Esophagus muscularis mucosa (tissue), 4 donors: ENCODE measurements at places on chromosomes 6 and 20.
A peak's percentile ranks its signal among the peaks of the same experiment; 100 is the strongest.

DNA sequence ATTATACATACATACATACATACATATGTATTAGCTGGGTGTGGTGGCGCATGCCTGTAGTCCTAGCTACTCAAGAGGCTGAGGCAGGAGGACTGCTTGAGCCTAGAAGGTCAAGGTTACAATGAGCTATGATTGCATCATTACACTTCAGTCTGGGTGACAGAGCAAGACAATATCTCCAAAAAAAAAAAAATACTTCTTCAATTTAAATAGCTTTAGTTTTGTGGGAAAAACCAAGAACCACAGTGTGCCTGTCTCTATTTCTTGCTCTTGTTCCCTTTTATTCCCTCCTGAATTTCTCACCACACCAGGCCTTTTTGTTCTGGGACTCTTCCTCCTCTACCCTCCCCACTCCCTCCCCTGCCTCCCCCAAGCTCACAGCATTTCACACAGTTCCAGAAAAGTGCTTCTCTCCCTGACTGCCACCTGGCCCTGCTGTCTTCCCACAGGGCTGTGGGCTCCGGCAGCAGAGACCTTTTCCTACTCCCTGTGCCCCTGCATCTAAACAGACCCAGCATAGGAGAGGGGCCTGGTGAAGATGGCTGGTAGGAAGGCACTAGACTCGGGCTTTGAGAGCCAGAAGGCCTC is 1.3 kb downstream of the C20orf203 start:
- no peak for DNase-seq
- H3K27me3 ChIP-seq: no peaks in the 10 kb centered on the region
- no peak overlapping the region for H3K4me3 ChIP-seq
- no peaks in the 10 kb centered on the region for H3K36me3 ChIP-seq
- no peaks in the 10 kb centered on the region for H3K4me1 ChIP-seq

DNA sequence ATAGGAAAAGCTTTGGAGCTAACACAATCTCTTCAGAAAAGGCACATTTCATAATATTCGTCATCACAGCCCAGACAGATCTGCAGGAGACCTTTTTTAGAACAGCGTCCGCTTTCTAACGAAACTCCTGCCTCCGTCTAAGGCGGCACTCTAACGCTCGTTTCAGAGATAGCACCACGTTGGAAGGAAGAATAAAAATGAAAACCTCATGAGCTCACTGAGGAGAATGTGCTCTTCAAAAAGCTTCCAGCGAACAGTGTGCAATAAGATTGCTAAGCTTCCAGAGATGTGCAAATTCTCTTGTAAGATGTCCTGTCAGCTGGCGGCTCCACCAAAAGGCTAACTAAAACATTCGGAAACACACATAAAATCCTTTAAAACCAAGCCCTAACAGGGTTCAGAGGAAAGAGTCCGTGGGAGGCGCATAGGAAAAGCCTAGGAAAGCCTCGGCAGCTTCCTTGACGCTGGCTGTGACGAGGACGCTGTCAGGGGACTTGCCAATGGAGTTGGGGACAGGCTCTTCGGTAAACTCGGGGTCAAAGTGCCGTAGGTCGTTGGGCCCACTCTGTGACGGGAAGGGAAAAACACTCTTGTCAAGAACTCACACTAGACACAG is 117.6 kb upstream of the SLC2A12 start:
- peaks cover 14% of the 10 kb centered on the region for H3K36me3 ChIP-seq
- no peak overlapping the region for H3K27ac ChIP-seq
- H3K4me3 ChIP-seq: peak overlapping the region; percentile 66
- DNase-seq: no peak
- H3K27me3 ChIP-seq: no peaks in the 10 kb centered on the region

GRCh38 chr20:40640667-40641066 is 48.4 kb downstream of the MAFB start:
- peaks cover under 1% of the 10 kb centered on the region for H3K27me3 ChIP-seq
- no peaks in the 10 kb centered on the region for H3K36me3 ChIP-seq
- no peak for DNase-seq
- no peaks in the 10 kb centered on the region for H3K4me1 ChIP-seq

DNA sequence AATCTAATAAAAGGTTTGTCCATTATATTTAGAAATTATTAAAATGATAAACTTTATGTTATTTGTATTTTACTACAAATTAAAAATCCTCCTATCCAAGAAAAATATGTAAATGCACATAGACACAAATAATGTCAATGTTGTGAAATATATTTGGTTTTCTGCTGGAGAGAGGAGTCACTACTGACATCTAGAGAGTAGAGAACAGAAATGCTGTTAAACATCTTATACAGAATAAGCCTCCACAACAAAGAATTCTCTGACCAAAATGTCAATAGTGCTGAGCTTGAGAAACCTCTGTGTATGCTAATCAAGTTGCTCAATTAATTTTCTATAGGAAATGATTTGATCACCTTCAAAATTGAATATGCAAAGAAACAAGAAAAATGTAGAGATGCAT is 12.4 kb downstream of the HTR1B start:
- H3K27me3 ChIP-seq: no peaks in the 10 kb centered on the region
- H3K27ac ChIP-seq: no peak overlapping the region
- H3K36me3 ChIP-seq: no peaks in the 10 kb centered on the region
- no peak for DNase-seq
- H3K4me3 ChIP-seq: no peak overlapping the region
- H3K4me1 ChIP-seq: peaks cover 7% of the 10 kb centered on the region

- H3K4me3 ChIP-seq: peak within 1 kb of the TSS; percentile 93
- no peaks in the 10 kb centered on the region for H3K27me3 ChIP-seq
- DNase-seq: no peak
- H3K27ac ChIP-seq: peak within 1 kb of the TSS; percentile 96
- H3K4me1 ChIP-seq: peaks cover 78% of the 10 kb centered on the region
- no peaks in the 10 kb centered on the region for H3K36me3 ChIP-seq
Measured at GRCh38 chr6:17281100-17281496, at the start of gene RBM24. RBM24 (plus strand) TSS chr6:17281361; CDS start chr6:17281582, 221 bp downstream.

DNA sequence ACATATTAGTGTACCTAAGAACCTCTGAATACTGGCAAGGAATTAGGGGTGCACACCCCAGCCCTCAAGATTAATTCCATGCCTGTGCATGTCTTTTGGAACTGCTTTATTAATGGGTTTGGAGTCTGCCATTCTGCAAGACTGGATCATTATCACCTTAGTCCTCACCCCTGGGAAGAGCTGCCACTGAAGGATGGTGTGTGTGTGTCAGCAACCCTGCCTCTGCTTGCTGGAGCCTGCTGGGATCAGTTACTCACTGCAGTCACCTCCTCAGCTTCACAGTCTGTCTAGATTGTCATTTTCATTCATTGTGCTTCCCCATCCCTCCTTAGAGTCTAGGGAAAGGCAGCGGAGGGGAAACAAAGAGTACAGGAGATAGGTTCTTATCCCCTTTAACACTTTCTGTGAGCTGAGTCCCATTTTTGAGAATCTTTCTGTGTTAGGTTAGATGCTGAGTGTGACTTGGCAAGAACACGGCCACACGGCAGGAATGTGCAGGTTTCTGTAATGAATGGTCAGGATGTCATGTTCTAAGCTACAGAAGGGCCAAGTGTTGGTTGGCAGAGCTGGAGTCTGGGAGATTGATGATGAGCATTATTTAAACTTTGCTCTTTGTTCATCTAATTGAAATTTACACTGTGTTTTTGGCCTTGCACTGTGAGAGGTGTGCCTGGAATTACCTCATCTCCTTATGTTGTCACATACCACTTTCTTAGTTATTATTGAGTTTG is 21.1 kb downstream of the GHRH start:
- peaks cover 60% of the 10 kb centered on the region for H3K4me1 ChIP-seq
- no peaks in the 10 kb centered on the region for H3K27me3 ChIP-seq
- DNase-seq: no peak
- H3K27ac ChIP-seq: peak overlapping the region; percentile 55
- H3K4me3 ChIP-seq: no peak overlapping the region
- H3K36me3 ChIP-seq: peaks cover 34% of the 10 kb centered on the region

- H3K4me1 ChIP-seq: peaks cover 19% of the 10 kb centered on the region
- peaks cover 100% of the 10 kb centered on the region for H3K36me3 ChIP-seq
- no peak overlapping the region for H3K4me3 ChIP-seq
- H3K27me3 ChIP-seq: no peaks in the 10 kb centered on the region
- DNase-seq: no peak
Measured at GRCh38 chr20:35714127-35714526, 14.9 kb downstream of the ROMO1 start.

DNA sequence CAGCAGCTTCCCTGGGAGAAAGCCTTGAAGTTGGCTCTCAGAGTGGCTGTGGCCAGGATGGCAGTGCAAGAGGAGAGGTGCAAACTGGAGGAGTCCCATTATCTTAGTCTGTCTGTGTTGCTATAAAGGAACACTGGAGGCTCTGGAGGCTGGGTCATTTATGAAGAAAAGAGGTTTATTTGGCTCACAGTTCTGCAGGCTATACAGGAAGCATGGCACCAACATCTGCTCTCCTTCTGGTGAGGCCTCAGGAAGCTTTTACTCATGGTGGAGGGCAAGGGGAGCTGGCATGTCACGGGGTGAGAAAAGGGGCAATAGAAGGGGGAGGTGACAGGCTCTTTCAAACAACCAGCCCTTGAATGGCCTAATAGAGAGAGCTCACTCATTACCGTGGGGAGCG is 47.1 kb downstream of the PSMG4 start:
- H3K4me1 ChIP-seq: no peaks in the 10 kb centered on the region
- no peak for DNase-seq
- H3K27me3 ChIP-seq: no peaks in the 10 kb centered on the region
- no peaks in the 10 kb centered on the region for H3K36me3 ChIP-seq
- no peak overlapping the region for H3K27ac ChIP-seq

- H3K27me3 ChIP-seq: no peaks in the 10 kb centered on the region
- no peak overlapping the region for H3K27ac ChIP-seq
- no peaks in the 10 kb centered on the region for H3K36me3 ChIP-seq
- H3K4me1 ChIP-seq: no peaks in the 10 kb centered on the region
- H3K4me3 ChIP-seq: no peak overlapping the region
- no peak for DNase-seq
Measured at GRCh38 chr20:13302647-13303450, 81.8 kb downstream of the ISM1 start.

DNA sequence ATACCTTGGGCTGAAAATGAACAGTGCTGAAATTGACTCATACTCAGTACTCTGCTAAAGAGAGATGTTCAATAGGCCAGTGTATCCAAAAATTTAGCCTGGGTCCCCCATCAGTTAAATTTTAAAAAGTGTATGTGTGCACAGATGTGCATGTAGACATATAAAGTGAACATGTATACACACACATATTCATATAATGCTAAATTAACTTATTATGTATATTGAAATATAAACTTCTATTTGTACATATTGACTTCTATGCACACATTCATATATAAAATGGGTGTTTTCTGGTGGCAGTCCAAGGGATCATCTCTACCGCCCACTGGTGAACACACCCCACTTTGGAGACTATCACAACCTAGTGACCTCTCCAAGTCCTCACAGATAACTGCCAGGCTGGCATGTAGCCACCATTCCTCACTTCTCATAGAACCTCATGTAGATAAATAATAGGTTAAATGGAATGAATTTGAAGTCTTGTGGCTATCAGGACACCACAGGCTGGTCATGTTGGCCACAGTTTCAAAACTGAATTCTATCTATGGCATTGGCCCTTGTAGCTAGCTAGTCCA is 8.8 kb downstream of the SLC22A16 start:
- H3K36me3 ChIP-seq: no peaks in the 10 kb centered on the region
- H3K4me1 ChIP-seq: no peaks in the 10 kb centered on the region
- no peaks in the 10 kb centered on the region for H3K27me3 ChIP-seq
- DNase-seq: peak; percentile 60

- H3K4me3 ChIP-seq: no peak overlapping the region
- no peaks in the 10 kb centered on the region for H3K36me3 ChIP-seq
- peaks cover 24% of the 10 kb centered on the region for H3K27me3 ChIP-seq
- no peak overlapping the region for H3K27ac ChIP-seq
- H3K4me1 ChIP-seq: no peaks in the 10 kb centered on the region
- DNase-seq: no peak
Measured at GRCh38 chr20:59159493-59160376, 3.9 kb upstream of the ZNF831 start.

DNA sequence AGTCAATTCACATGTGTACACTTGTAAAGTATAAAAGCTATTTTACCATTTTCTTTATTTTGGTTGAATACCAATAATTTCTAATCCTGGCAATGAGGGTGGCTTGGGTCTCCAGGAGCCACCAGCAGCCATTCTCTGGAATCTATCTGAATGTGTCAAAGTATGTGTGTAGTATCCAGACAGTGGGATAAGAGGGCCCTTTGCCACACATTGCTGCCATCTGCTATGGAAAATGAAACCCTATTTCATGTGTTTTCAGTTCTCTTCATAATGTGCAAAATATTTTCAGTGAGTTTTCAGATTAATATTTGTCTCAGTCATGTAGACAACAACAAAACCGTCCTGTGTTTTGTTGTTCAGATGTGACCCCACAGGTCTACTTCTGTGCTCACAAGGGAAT is 46.3 kb downstream of the CDYL start:
- no peaks in the 10 kb centered on the region for H3K36me3 ChIP-seq
- no peak overlapping the region for H3K27ac ChIP-seq
- DNase-seq: no peak
- H3K27me3 ChIP-seq: no peaks in the 10 kb centered on the region
- no peaks in the 10 kb centered on the region for H3K4me1 ChIP-seq

DNA sequence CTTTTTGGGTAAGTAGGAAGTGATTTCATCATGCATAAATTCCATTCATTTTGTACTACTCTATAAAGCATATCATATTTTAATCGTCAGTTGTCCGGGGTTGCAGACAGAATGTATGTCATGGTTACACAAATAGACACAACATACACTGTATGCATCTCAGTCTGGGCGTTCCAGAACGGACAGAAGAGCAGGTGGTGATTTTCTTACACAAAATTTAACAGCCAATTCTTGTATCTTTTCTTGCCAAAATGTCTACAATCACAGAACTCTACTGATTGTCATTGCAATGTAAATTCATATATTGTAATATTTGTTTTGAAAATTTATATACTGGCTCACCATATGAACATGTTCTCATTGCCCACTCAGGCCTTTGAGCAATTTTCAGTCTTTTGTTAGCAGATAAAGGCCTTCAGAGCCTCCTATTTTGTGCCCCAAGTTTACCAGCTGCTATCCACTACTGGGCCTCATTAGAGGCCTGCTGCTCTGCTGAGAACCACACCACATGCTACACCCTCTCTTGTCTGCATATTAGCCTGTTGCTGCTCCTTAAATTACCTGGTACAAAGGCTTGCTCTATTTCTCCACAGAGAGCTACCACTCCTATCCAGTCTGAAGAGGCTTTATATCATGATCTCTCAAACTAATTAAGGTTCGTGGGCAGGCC is 61.5 kb downstream of the PRDM13 start:
- no peak overlapping the region for H3K4me3 ChIP-seq
- no peak for DNase-seq

DNA sequence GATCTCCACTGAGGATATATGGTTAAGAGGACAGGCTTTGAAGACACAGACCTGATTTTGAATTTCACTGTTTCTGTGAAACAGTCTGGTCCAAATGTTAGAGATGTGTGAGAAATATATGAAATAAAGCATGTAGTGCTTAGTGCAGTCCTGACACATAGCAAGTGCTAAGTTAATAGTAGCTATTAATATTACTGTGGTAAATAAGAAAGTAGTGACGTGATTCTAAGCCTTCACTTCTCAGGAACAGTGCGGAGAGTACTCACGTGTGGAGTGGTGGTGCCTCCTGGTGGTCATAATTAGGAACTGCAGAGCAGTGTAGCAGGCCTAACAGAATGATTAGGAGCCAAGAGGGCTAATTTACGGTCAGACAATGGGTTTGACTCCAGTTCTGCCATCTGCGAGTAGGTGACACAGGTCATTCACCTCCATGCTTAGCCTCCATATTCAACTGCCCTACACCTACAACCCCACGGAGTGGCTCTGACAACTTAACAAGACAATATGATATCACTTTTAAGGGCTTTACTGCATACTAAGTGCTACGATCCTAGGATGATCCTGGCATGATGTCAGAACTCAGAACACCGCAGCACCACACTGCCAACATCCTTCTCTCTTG is 106.2 kb downstream of the JPH2 start:
- no peaks in the 10 kb centered on the region for H3K36me3 ChIP-seq
- DNase-seq: peak; percentile 92
- H3K27ac ChIP-seq: no peak overlapping the region
- H3K27me3 ChIP-seq: no peaks in the 10 kb centered on the region
- no peaks in the 10 kb centered on the region for H3K4me1 ChIP-seq
- H3K4me3 ChIP-seq: no peak overlapping the region
